ENCODE measurements at places on chromosomes 1 and 21.

GRCh38 chr21:43987509-43987908 is 24.6 kb upstream of the TRAPPC10 start:
- DNase-seq, result no peak

DNA sequence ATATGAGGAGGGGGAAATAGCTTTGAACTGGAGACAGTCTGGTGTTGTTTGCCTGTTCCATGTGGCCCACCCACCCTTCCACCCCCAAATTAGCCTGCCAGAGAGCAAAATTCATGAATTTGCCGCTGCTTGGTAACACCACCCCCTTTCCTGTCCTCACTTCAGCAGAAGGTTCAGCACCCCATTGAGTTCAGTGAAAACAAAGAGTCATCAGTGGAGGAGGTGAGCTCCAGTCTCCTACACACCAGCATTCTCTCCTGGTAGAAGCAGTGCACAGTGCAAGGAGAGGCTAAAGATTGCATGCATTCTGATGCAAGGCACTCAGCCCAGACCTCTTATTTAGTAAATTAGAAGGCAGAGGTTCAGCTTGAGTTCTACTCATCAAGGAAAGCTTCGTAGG is 99.7 kb upstream of the DYNLT5 start:
- no peak for DNase-seq

DNA sequence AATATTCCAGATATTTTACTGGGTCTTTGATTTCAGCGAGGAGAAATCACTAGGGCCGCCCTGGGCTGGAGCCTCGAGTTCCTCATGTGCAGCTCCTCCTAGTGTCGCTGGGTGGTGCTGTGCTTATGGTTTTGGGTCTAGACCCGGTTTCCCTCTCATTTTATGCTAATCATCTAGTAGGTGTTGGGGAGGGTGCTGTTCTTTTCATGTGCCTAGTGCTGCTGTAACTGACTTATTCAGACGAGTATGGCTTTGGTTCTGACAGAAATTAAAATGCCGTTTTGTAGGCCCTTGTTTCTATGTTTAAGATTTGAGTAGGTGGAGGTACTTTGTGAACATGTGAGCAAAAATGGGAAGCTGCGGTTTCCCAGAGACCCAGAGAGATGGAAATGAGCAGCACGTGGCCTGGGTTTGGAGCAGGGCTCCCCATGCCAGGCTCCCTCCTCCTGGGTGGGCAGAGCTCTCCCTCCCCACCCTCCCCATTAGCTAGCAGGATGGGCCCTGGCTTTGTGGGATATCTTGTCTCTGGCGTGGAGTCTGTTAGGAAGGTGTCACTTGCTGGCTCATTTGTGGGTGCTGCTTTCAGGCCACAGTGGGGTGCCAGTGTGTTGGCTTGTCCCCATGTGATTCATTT is 74.0 kb upstream of the GPR88 start:
- DNase-seq, result peak; percentile 21

- DNase-seq, result no peak
These were observed 59.6 kb downstream of the KIAA0319L start for GRCh38 chr1:35497571-35497970.

GRCh38 chr1:12245733-12246132 is 15.9 kb downstream of the VPS13D start:
- DNase-seq, result no peak

GRCh38 chr1:94118471-94118870 is 2.5 kb downstream of the ABCA4 start:
- DNase-seq, result no peak

DNA sequence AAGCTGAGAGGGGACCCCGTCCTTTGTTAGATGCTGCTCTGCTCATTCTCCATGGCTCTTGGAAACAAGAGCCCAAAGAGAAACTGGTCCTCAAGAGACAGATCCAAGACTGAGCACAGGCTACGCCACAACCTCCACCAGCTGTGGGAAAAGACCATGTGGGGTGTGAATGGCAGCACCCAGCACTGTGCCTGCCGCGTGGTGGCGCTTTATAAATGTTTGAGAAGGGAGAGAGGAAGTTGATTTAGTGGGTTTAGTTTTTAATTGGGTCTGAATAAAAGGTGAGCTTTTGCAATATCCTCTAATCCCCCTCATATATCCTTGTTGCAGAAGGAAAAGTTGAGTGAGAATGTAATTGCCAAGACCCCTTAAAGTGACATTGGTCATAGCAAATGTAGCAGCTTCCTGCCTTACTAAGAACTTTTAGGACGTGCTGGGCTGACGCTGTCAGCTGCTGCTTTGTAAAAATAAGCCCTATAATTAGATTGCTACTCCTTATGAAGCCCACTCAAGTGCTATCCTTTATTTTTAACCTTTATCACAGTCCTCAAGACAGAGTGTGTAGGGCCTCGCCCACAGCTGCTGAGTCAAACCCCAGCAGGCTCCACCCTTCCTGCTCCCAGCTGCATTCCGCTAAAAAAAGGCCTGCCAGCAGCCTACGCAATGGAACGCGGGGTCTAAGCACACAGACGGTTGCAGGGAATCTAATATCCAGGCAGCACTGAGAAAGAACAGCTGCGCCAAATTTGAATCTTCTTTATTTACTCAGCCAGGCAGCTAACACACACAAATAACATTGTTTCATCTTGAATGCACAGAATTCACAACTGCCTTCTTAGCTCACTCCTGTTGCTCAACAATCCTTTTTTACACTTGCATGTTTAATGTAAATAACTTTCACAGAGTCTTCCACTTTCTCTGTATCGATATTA is 47.4 kb upstream of the PRDX6 start:
- DNase-seq, result peak; percentile 8

DNA sequence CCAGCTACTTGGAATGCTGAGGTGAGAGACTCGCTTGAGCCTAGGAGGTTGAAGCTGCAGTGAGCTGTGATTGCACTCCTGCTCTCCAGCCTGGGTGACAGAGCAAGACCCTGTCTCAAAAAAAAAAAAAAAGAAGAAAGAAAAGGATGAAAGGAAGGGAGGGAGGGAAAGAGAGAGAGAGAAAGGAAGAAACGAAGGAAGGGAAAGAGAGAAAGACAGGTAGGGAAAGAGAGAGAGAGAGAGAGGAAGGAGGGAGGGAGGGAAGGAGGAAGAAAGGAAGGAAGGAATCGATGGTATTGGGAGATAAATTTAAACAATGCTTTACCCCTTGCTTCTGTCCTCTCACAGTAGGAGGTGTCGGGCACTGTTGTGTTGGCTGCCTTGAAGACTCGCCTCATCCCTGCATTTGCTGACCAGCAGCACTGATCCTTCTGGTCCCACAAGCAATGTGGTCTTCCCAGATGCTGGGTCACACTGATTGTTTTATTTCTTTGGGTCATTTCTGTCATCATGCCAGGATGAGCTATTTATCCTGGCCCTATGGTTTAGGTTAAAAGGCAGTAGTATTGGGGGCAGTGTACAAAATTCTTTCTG is 30.9 kb downstream of the GPR137B start:
- DNase-seq, result no peak

- DNase-seq, result no peak
These were observed 30.1 kb downstream of the C1orf21 start for GRCh38 chr1:184416946-184417345.

DNA sequence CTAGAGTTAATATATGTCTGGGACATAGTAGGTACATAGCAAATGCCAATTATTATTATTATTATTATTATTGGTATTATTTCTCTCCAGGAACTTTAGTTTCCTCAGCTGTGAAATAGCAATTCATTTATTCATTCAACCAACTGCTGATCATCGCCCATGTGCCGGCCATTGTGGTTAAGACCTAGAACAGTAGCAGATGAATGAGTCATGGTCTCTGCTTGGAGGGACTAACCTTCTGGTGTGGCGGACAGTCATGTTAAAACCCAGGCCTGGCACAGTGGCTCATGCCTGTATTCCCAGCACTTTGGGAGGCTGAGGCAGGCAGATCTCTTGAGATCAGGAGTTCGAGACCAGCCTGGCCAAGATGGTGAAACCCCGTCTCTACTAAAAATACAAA is 23.8 kb upstream of the LDLRAP1 start:
- no peak for DNase-seq

GRCh38 chr1:21439721-21440629 is at the start of gene NBPF3:
TSS of gene NBPF3 (plus strand) at chr1:21440137. CDS start at chr1:21445087, 4,950 bp downstream.
- DNase-seq, result peak; percentile 76

DNA sequence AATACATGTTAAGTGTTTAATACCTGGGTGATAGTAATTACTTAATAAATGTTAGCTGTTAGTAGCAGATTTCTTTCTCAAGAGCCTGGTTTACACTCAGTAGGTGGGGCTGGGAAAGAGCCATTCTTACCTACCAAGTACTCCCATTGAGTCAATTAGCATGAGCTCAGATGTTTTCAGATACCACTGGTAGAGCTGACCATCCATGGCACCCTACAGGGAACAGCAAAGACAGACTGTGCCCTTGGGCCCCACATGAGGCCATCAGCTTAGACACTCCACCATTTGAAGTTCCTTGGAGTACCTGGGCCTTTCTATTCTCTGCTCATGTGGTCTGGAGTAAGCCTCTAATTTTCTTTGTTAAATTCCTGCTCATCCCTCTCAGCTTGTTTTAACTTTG is 179.3 kb downstream of the CACNA1E start:
- DNase-seq, result no peak

DNA sequence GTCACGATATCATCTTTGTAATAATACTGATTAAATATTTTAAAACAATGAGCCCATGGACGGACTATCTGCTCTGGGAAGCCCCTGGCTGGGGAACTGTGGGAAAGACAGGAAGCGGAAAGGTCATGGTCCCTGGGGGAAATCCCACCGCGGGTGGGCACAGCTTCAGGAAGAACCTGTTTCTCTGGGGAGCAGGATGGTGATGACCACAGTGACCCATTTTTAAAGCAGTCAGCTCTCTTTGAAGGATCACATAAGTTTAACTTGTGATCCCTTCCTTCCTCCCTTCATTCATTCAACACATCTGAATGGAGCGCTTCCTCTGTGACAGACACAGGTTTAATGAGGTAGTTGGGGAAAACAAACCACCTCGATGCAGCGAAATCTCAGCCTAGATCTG is 73.0 kb downstream of the DHRS3 start:
- no peak for DNase-seq

- DNase-seq, result no peak
These were observed 7.0 kb downstream of the AKT3 start for GRCh38 chr1:243842978-243843511.

DNA sequence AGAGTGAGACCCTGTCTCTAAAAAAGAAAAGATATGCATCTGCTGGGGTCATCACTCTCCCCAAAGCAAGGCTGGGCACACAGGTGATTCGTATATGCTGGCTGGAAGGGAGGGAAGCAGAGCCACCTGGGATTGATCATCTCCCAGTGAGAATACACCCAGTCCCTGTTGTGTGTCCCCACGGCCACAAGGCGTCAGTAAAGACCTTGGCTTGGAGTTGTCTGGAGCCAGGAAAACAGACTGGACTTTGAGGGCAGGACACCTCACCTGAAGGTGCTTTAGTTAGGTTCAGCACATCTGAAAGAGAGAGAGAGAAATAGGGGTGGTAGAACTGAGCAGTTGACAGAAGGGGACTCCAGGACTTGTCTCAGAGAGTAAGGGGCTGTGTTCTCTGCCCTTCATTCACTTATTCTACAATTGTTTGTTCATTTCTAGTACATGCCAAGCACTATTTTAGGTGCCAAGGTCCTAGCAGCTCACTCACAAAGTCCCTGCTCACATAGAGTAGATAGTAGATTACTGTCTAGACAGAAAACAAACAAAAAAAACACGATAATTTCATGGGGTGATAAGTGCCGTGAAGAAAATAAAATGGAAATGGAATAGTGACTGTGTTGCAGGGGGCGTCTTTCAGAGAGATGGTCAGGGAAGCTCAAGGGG is 13.5 kb downstream of the CITED4 start:
- no peak for DNase-seq

DNA sequence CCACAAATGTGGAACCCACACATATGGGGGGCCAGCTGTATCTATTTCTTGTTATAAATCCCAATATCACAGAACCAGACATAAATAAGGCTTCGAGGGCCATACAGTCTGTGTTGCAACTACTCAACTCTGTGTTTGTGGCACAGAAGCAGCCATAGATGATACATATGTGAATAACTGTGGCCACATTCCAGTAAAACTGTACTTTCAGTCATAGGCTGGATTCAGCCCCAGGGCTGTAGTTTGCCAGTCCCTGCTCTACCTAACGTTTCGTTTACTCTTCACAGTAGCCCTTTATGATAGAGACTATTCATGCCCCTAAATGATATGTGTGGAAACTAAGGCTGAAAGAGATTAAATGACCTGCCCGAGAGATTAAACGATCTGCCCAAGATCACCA is 48.7 kb downstream of the FHAD1 start:
- no peak for DNase-seq

GRCh38 chr1:1307261-1307922 is 338 bp downstream of the ACAP3 start:
- DNase-seq, result no peak

- no peak for DNase-seq
These were observed 12.6 kb upstream of the ADORA3 start for GRCh38 chr1:111516005-111516535.

GRCh38 chr1:6465461-6466005 is 440 bp downstream of the TNFRSF25 start:
- no peak for DNase-seq

DNA sequence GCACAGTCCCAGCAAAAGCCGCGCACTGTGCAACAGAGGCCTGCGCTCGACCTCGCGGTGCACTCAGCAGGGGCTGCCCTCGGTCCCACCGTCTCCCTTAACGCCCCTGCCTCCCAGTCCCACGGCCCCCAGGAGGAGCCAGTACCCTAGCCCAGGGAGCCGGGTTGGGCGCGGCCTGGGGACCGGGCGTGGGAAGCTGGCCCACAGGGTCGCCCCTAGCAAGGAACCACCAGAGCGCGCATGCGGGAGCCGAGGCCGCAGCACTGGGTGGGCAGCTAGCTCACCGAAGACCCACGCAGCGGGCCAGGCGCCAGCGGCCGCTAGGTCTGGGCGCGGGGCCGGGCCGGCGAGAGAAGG is 21.6 kb upstream of the ZNF678 start:
- no peak for DNase-seq

GRCh38 chr1:29327223-29327935 is 91.1 kb downstream of the PTPRU start:
- no peak for DNase-seq

GRCh38 chr1:210516697-210517459 is 188.2 kb downstream of the HHAT start:
- no peak for DNase-seq

- DNase-seq, result no peak
These were observed 115.6 kb upstream of the NGF start for GRCh38 chr1:115453666-115454065.

DNA sequence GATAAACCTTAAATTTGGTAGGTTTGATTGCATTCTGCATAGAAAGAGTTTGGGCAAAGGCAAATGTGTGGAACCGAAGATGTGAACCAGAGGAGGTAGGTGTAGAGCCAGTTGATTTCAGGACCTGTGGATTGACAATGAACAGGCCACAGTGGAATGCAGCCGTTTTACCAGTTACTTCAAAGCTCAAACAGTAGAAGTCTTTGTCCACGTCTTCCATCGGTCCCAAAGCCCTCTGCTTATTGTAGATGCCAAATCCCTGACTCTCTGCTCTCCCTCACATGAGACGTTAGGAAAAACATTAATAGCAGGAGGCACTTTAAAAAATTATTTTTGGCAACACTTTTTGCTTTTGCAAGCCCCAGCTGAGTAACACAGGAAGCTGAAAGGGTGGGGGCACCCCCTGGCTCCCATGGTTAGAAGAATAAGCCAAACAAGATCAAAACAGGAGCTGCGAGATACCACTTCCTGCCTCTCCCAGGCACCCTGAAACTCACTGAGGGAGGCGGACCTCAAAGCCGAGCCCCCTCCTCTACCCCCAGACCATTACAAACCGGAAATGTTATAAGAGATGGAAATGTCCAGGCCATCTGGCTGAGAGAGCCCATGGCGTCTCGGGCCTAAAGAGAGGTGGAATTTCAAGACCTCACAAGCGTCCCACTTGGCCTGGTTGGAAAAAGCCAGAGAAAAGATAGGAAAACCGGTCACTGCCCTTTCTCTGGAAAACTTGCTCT is 13.5 kb downstream of the TRAF3IP3 start:
- DNase-seq, result no peak

Measured in stimulated activated CD4-positive, alpha-beta T cell treated with anti-CD3 and anti-CD28 coated beads, TNF-alpha, amount 100 ng/mL, for 1 hour (primary cell).